ENCODE measurements at places on chromosomes 16 and 17. TPM values are rescaled to one million over a fixed set of nuclear protein-coding genes. Genes with fewer than 3 reads are reported as not detected.

Gene SLC9A5
- total RNA-seq: 0.94 TPM

Gene ZNF594
- total RNA-seq: 53.8 TPM

Gene PRSS36
- 0.31 TPM for total RNA-seq

Gene CDH8
- 37.2 TPM for total RNA-seq

Gene EARS2
- 50.4 TPM for total RNA-seq

Gene C17orf78
- total RNA-seq: not detected

Gene HOXB4
- not detected for total RNA-seq

Gene NPIPB4
- total RNA-seq: 207 TPM

Gene CPSF4L
- not detected for total RNA-seq

Gene PPM1E
- 52.3 TPM for total RNA-seq

Gene OR1A1
- total RNA-seq: not detected

Gene USH1G
- total RNA-seq: not detected

Gene PPP1R1B
- 16.3 TPM for total RNA-seq

Gene SOX9
- total RNA-seq: 27.9 TPM

Gene ARL5C
- total RNA-seq: not detected

Gene TPPP3
- 3.8 TPM for total RNA-seq

Gene DHRS7C
- not detected for total RNA-seq

Gene CCL3
- total RNA-seq: 2.8 TPM

Gene CTRL
- 4.7 TPM for total RNA-seq

Gene ABCC6
- not detected for total RNA-seq

Gene CCDC154
- 1.9 TPM for total RNA-seq

Gene RND2
- total RNA-seq: 3.4 TPM

Data from parietal lobe (tissue), 2 donors.